ENCODE measurements at places on chromosomes 3 and 15.

DNA sequence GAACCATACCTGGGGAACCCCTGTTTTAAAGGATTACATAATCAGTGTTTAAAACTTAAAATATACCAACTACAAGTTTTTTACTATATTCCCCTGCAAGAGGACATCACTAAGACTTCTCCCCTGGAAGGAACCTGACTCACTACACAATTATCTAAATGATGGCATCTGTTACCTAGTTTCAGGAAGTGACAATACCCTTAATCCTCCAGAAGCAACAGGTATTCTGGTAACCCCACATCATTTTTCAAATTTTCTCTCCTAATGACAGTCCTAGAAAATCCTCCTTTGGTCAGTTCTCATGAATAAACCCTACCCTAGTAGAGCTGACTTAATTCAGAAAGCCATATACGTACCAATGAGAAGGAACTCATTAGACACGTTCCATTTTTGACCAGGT, 78.4 kb downstream of the RFX7 start:
- no peak for DNase-seq

DNA sequence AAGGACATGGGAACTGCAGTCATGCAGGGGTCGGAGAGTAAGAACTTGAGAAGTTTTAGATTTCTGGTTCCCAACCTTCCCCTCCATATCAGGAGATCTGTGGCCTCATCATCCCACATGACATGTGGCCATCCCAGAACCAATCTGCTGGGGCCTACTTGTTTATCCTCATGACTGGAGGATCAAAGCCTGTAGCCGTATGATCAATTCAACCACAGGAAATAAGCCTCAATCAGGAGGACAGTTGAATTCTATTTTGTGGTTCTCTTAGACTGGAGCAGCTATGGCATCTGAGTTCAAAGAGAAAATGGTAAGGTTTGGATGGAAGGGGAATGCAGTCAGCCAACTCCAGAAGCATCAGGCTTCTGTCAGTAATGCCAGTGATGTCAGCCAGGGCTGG, 57.2 kb downstream of the IL16 start:
- no peak for DNase-seq

DNA sequence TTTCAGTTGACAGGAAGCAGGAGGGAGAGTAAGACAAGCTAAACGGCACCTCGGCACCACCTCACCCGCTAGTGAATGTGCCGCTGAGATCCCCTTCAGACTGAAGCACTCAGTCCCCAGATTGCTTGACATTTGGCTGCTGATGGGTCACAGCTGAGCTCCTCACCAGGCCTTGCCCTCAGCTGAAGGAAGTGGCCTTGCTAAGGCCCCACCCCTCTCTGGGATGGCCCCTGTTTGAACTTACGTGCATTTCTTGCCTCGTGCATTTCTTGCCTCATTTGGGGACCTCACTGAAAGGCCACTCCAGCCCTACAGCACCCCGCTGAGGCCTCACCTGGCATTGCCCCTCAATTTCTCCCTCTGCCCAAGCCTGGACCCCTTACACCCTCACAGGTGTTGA, 39.8 kb downstream of the EOGT start:
- DNase-seq, result no peak

GRCh38 chr3:129834580-129834979, 58.9 kb downstream of the TMCC1 start:
- no peak for DNase-seq

DNA sequence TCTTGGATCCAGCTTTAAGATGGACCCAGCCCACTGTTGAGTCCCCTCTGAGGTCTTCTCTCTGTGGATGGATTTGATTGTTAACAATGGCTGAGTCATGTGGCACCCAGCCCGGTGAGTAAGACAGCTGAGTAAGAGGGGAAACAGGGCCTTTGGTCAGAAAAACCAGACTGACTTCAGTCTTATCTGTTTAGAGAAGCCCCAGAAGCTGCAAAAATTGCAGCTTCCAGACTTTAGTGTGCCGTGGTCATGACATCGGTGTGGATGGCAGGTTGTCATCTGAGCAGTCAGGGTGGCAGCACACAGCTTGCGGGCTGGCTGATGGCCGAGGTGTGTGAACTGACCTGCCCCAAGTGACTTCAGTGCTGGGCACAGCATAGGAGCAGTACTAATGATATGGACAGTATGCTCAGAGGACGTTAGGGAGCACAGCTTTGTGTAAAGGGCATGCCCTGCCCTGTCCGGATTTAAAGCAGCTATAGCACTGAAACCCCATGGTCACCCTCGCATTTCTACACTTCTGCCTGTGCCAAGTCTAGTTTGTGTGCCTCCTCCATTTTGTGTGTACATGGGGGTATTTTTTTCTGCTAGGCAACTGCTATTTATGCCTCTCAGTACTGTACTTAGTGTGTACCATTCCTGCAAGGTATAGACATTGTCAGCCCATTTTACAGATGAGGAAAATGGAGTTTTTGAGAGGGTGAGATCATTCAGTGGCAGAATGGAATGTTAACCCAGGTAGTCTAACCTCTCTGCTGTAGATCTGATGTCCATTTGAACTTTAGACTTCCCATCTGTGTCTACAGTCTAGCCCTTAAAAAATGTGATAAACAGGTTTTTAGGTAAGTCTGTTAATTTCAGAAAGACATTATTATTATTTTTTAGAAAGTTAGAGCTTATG, 44.4 kb downstream of the FLNB start:
- peak; percentile 82 for DNase-seq

GRCh38 chr3:8854656-8855055, 85.2 kb upstream of the OXTR start:
- DNase-seq, result no peak

- no peak for DNase-seq
Observed at GRCh38 chr15:78076231-78077052, 1.1 kb downstream of the TBC1D2B start.

GRCh38 chr3:133832802-133833144, 27.2 kb downstream of the SRPRB start:
- DNase-seq, result no peak

DNA sequence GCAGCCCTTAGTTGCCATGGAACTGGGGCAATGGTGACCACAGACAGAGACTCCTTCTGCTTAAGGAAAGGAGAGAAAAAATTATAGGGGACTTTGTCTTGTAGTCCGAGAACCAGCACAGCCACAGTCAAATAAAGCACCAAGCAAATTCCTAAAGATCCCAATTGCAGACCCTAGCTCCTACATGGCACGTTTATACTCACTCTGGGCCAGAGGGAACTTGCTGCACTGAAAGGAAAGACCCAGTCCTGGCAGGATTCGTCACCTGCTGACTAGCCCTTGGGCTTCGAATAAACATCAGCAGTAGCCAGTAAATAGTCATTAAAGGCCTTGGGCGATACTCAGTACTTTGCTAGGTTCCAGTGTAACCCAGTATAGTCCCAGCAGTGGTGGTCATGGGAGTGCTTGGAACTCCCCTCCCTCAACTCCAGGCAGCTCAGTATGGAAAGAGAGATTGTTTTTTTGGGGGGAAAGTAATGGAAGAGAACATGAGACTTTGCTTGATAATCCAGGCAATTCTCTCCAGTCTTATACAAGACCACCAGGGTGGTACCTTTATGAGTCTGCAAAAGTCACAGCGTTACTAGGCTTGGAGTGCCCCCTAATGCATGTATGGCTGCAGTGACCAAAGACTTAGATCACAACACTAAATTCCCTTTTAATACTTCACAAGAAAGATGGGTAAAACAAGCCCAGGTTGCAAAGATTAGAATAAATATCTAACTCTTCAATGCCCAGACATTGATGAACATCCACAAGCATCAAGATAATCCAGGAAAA, 66.4 kb upstream of the AGTR1 start:
- no peak for DNase-seq

DNA sequence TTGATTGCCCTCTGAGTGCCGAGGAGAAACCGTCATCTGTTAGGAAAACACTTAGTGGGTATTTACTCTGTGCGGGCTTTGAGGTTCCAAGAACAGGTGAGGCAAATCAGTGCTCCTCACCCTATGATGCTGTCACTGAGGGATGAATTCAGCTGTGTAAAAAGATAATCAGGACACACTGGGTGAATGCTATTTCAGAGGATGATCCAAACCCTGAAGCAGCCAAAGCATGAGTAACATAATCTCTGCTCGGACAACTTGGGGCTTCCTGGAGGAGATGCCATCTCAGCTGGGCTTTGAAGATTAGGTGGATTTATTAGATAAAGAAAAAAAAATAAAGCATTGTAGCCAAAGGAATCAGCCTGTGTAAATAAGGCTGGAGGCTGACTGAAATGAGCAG, 10.5 kb upstream of the GADL1 start:
- no peak for DNase-seq

DNA sequence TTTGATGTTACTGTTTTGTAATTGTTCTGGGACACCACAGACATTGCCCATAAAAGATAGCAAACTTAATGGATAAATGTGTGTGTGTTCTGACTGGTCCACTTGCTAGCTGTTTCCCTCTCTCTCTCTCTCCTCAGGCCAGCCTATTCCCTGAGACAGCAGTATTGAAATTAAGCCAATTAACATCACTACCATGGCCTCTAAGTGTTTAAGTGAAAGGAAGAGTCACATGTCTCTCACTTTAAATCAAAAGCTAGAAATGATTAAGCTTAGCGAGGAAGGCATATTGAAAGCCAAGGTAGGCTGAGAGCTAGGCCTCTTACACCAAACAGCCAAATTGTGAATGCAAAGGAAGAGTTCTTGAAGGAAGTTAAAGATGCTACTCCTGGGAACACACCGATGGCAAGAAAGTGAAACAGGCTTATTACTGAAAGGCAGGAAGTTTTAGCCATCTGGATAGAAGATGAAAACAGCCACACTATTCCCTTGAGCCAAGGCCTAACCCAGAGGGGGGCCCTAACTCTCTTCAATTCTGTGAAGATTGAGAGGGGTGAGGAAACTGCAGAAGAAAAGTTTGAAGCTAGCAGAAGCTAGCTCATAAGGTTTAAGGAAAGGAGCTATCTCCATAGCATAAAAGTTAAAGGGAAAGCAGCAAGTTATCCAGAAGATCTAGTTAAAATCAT, 295.1 kb downstream of the CHST2 start:
- no peak for DNase-seq

- DNase-seq, result no peak
Observed at GRCh38 chr15:96150254-96150653, 180.2 kb upstream of the NR2F2 start.

- DNase-seq, result no peak
Observed at GRCh38 chr3:74470313-74470712, 144.1 kb downstream of the CNTN3 start.

DNA sequence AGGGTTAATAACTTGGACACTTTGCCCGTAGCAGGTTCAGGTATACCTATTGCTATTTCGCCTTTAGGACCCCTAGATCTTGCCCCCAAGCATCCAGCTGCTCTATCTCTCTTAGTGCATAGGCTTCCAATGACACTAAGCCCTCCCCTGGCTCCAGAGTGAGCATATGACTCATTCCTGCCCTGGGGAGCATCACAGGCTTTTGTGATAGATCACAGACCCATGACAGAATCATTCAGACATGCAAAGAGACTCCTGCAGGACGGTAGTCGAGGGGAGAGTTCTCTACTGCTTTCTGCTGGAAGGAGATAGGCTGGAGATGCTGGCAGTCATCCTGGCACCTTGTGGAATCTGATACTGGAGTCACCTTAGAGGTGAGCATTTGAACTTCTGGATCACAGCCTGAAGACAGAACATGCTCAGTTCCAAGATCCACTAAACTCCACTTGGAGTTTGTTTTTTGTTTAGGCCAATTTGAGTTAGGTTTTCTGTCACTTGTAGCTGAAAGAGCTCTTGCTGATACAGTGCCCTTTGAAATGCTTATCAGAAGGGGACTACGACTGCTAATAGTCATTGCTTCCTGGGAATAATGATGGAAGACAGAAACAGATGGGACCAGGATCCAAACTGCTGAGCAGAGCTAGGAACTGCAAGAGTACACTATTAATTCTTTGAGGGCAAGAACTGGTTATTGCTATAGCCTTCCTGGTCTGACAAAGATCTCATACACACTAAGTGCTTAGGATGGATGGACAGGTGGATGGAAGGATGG, 11.0 kb downstream of the LYSMD2 start:
- DNase-seq, result no peak

DNA sequence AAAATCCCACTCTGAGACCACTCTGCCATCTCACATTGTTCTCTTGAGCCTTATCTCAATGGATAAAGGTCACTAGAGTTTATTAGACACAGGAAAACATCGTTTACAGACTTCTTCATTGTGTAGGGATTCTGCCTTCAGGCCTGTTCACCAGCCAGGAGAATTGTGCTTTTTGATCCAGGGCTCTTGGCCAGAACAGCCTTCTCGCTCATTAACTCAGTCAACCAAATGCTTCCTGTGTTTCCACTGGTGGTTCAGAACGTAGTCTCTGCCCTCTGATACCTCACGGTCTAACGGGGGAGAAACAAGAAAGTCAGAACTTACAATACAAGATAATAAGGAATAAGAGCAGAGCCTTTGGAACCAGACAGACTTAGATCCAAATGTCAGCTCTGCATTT, 54.2 kb upstream of the TSEN2 start:
- DNase-seq, result no peak

DNA sequence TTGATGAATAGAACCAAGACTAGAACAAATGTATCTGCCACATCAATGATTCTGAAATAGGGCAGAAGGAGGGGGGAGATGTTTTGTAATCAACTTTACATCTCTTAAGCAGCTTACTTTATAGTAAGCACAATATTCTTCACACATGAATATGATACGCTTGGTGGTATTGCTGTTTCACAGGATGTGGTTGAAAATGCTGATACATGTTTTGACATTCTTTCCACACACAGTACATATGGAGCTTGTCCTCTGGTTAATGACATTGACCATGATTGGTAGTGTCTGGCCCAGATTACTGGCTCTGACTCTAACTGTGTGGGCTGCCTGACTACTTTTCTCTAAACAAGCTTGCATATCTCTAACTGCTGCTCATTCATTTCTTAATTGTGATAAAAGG, 168.9 kb downstream of the KLHL25 start:
- DNase-seq, result no peak

DNA sequence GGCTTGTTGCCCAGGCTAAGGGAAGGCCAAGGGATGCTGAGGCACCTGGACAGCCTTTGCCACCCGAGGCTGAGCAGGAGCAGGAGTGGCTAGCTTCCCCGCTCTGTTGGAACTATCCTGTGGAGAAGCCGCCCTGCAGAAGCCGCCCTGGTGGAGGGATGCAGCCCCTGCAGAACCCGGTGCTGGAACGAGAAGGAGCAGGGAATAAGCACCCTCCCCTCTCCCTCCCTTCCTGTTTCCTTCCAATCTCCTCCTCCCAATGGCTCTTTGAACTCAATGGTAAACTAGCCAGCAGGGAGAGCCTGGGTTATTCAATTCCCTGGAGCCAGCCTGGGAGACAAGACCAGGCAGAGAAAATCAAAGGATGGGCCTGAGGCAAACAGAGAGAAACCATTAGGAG, 11.8 kb upstream of the HRG start:
- DNase-seq, result no peak

GRCh38 chr15:71465131-71465955, 345.0 kb upstream of the NR2E3 start:
- DNase-seq, result no peak

- no peak for DNase-seq
Observed at GRCh38 chr3:54211097-54211496, 88.7 kb downstream of the CACNA2D3 start.

DNA sequence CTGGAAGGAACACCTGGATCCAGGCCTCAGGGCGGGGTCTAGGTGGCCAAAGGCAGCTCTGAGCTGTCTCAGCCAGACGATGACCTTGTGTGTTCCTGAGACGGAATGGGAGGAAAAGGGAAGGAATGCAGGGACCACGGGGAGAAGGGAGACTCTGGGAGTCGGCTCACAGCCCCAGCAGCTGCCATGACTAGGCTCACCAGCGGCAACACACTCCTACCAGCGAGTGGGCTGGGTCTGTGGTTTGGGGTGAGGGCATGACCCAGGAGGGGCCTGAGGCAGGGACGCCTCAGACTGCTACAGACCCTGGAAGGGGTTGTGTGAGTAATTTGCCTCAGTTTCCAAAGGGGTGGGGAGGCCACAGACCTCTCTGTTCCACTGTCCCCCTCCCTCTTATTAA, 19.8 kb downstream of the IQSEC1 start:
- DNase-seq, result no peak

Measured in Right ventricle myocardium inferior (tissue), 1 donor.